Glutamatergic neuron (in vitro differentiated cells): ENCODE measurements at places on chromosomes 11 and 22. TPM values are rescaled to one million over a fixed set of nuclear protein-coding genes. Genes with fewer than 3 reads are reported as not detected.

The DCDC1 gene
- 0.47 TPM for total RNA-seq

DNA sequence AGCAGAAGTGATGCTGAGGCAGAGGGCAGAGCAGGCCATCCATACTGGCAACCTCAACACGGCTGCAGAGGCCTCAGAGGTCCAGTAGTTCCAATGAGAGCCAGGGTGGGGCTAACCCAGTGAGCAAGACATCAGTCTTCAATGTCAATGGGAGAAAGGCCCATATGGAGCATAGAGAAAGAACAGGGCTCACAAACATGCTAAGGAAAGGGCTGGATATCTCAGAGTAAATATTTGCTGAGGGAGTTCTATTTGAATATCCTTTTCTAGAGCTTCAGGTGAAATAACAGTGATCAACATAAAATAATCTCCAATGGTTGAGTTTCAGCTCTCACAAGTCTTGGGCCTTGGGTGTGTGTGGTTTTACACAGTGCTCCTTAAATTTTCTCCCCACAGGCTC, 50.8 kb upstream of the CCDC90B start:
- H3K27ac ChIP-seq, result no peak overlapping the region
- no peak for DNase-seq
- no peaks in the 10 kb centered on the region for H3K4me1 ChIP-seq
- H3K4me3 ChIP-seq, result no peak overlapping the region
- H3K36me3 ChIP-seq, result no peaks in the 10 kb centered on the region

The NAALADL1 gene
- 1.6 TPM for total RNA-seq

DNA sequence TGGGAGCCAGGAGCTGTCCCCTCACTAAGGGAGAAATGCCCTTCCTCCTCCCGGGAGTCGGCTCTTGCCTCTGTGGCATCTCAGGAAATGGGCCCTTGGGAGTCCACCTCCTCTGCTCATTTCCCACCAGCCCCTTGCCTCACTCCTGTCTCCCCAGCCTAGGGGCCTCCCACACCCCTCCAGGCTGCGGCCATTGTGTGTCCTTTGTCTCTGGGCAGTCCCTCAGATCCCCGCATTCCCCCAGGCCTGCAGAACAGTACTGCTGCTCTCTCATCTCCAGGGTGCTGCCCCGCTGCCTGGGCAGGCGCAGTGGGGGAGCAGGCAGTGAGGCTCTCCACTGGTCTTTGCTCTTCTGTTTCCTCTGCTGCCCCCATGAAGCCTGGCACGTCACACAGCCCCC, 25.0 kb downstream of the ADA2 start:
- H3K4me1 ChIP-seq, result peaks cover 12% of the 10 kb centered on the region
- H3K27me3 ChIP-seq, result peaks cover 7% of the 10 kb centered on the region
- no peak overlapping the region for H3K27ac ChIP-seq
- H3K36me3 ChIP-seq, result no peaks in the 10 kb centered on the region

DNA sequence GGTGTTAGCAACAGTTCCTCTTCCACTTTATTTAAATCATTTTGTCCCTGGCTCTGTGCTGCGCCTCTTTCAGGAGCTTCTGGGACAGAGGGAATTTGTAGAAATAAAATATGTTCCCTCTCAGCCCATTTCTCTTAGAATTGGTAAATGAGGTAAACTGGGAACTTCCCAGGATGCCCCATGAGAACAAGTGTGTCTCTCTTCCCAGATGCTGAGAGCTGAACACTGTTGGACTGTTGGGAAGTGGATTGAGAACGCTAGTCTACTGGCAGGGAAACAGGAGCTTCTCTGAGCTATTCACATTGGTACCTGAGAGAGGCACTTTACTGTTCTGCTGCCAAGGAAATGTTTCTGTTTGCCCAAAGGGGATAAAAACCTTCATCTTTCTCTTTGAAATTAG, 4.0 kb downstream of the CRY2 start:
- no peaks in the 10 kb centered on the region for H3K36me3 ChIP-seq
- no peak overlapping the region for H3K27ac ChIP-seq
- no peak for DNase-seq
- no peak overlapping the region for H3K4me3 ChIP-seq

GRCh38 chr11:110824912-110825620, 112.8 kb upstream of the ARHGAP20 start:
- H3K4me3 ChIP-seq, result no peak overlapping the region
- no peaks in the 10 kb centered on the region for H3K4me1 ChIP-seq
- H3K27ac ChIP-seq, result no peak overlapping the region
- H3K27me3 ChIP-seq, result no peaks in the 10 kb centered on the region
